ENCODE measurements at places on chromosomes 1 and 21.

GRCh38 chr1:150981805-150982712 is at the start of gene ANXA9:
ANXA9 (plus strand) TSS chr1:150982292; CDS start chr1:150983106, 814 bp downstream.
- H3K4me1 ChIP-seq: peaks cover 12% of the 10 kb centered on the region
- no peak within 1 kb of the TSS for H3K4me3 ChIP-seq
- no peak within 1 kb of the TSS for H3K27ac ChIP-seq
- H3K36me3 ChIP-seq: no peaks in the 10 kb centered on the region
- H3K27me3 ChIP-seq: no peaks in the 10 kb centered on the region

- peaks cover 3% of the 10 kb centered on the region for H3K36me3 ChIP-seq
- DNase-seq: no peak
- peaks cover 26% of the 10 kb centered on the region for H3K4me1 ChIP-seq
- peak overlapping the region; percentile 31 for H3K4me3 ChIP-seq
- H3K27me3 ChIP-seq: peaks cover 6% of the 10 kb centered on the region
These were observed 68.5 kb upstream of the DUSP10 start for GRCh38 chr1:221810406-221810805.

DNA sequence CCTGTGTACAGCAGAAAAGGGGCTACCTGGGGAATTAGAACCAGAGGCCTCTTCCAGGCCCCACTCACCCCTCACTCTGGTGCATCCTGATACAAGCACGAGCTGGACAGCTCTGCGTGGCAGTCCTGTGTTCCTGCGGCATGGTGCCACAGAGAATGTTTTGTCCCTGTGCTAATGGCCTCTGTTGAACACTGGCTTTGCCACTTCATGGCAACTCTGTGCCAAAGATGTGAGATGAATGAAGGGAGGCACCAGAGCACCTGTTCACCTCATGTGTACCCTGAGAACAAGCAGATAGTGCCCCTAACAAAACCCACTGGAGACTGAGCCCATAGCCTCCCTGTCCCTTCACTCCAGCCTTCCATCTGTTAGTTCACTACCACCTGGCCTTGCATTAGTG is 199.3 kb upstream of the COA6 start:
- no peak for DNase-seq
- peaks cover 4% of the 10 kb centered on the region for H3K36me3 ChIP-seq
- H3K4me3 ChIP-seq: no peak overlapping the region
- H3K4me1 ChIP-seq: peaks cover 30% of the 10 kb centered on the region
- H3K27ac ChIP-seq: no peak overlapping the region
- peaks cover 22% of the 10 kb centered on the region for H3K27me3 ChIP-seq

- no peak for DNase-seq
- H3K27ac ChIP-seq: no peak overlapping the region
- no peaks in the 10 kb centered on the region for H3K27me3 ChIP-seq
- peaks cover 37% of the 10 kb centered on the region for H3K4me1 ChIP-seq
- H3K36me3 ChIP-seq: peaks cover 34% of the 10 kb centered on the region
These were observed 8.0 kb downstream of the USP48 start for GRCh38 chr1:21774835-21775549.

- no peak for DNase-seq
- H3K27ac ChIP-seq: no peak overlapping the region
- H3K4me3 ChIP-seq: no peak overlapping the region
- H3K27me3 ChIP-seq: peaks cover 11% of the 10 kb centered on the region
- H3K36me3 ChIP-seq: no peaks in the 10 kb centered on the region
These were observed 15.4 kb downstream of the ATP1A2 start for GRCh38 chr1:160130939-160131338.

GRCh38 chr1:24120965-24121364 is 9.0 kb upstream of the MYOM3 start:
- H3K36me3 ChIP-seq: no peaks in the 10 kb centered on the region
- H3K4me3 ChIP-seq: no peak overlapping the region
- H3K4me1 ChIP-seq: no peaks in the 10 kb centered on the region
- no peak overlapping the region for H3K27ac ChIP-seq
- no peak for DNase-seq
- H3K27me3 ChIP-seq: peaks cover 3% of the 10 kb centered on the region

DNA sequence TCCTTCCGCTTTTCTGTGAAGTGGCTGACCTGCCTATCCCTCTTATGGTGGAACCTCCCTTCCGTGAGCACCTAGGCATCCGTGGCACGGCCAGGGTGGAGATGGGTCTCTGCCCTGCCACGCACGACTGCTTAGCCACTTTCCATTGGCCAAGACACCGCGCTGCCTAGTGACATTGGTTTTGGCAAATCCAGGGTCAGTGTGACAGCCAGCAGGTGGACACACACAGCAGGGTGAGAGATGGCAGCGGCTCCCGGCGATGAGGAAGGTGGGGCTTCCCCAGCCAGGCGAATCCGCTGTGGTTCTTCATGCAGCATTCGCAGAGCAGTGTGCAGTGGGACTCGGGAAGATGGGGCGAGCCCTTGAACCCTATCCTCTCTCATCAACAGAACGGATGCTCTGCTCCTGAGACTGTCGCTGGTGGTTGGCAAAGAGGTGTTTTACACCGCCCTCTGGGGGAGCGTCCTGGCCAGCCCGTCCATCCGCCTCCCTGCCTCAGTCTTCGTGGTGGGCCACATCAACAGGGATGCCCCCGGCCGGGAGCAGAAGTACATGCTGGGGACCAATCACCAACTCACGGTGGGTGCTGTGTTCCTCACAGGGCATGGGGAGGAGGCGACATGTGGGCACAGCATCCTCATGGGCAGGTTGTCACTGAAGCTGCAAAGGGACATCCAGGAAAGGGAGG is 51.8 kb downstream of the DOP1B start:
- no peaks in the 10 kb centered on the region for H3K27me3 ChIP-seq
- H3K4me1 ChIP-seq: peaks cover 25% of the 10 kb centered on the region
- peaks cover 19% of the 10 kb centered on the region for H3K36me3 ChIP-seq
- H3K27ac ChIP-seq: no peak overlapping the region

DNA sequence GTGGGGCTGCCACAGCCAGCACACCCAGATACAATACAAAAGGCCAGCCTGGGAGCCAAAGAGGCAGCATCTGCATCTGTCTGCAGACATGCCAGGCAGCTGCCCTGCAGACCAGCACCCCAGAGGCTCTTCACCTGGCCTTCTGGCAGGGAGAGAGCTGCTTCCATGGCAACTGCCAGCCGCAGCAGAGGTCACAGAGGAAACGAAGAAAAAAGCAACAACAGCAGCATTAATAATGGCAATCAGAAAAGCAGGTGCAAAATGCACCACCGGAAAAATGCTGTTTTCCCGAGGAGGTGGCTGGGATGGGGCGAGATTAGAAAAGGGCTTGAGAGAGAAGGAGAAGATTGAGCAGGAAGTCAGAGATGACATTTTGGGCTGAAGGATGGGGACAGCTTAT is 309.5 kb downstream of the PCP4 start:
- H3K27me3 ChIP-seq: no peaks in the 10 kb centered on the region
- no peak overlapping the region for H3K27ac ChIP-seq
- H3K4me3 ChIP-seq: no peak overlapping the region
- DNase-seq: no peak

- no peak overlapping the region for H3K4me3 ChIP-seq
- no peaks in the 10 kb centered on the region for H3K27me3 ChIP-seq
- H3K4me1 ChIP-seq: no peaks in the 10 kb centered on the region
- no peaks in the 10 kb centered on the region for H3K36me3 ChIP-seq
These were observed 26.5 kb downstream of the CYYR1 start for GRCh38 chr21:26546446-26547097.

DNA sequence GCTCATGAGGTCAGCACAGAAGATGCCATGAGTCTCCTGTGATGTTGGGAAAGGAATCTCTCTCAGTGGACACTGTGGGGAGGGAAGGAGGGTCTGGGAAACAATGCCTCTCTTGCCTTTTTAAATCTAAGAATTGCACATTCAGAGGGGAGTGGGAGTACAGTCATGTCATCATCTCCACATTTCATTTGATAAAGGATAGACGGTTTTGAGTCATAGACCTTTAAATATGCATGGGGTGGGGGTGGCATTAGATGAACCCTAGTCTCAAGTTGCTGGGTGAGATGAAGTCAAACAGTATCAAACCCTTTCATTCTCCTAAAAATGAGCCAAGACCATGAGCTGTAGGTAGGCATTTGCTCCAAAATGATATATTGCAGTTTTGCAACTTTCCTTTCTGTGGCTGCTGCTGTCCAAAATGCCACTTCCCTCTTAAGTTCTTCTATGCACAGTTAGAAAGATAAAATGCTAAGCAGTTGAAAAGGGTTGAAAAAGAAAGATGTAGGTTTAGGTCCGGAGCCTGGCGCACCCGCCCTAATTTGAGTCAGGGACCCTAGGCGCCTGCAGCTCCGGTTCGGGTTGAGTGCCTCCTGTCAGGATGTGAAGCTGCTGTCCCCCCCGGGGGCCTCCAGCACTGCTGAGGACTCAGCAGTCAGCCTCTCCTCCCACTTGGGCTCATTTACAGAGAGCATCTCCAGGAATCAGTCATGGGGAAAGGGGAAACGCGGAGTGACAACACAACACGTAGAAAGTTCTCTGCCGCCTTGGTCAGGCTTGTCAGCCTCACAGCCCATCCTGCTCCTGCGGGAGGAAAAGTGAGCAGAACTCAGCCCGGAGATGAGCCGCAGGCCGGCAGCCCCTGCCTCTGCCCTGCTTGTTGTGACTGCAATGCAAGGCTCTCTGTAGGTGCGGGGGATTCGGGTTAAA is 479.3 kb upstream of the RUNX1 start:
- H3K36me3 ChIP-seq: no peaks in the 10 kb centered on the region
- H3K4me1 ChIP-seq: peaks cover 48% of the 10 kb centered on the region
- H3K27ac ChIP-seq: peak overlapping the region; percentile 92
- peak; percentile 69 for DNase-seq
- H3K27me3 ChIP-seq: no peaks in the 10 kb centered on the region

DNA sequence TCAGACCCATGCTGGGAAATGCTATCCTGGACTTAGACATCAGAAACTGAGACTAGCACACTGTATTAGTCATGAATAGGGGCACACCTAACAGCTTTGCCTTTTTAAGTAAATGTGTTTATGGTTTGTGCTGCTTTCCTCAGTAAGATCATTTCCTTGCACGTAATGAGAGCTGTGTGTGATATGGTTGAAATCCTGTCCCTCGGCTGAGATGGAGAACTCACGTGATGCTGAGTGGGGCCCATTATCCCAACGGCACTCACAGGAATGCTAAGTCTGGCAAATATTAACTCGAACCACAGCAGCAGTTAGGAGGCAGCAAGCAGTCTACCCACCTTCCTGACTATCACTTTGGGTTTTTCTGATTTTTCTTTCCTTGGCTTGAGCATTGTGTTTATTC is 38.2 kb downstream of the BCL9 start:
- no peak overlapping the region for H3K27ac ChIP-seq
- DNase-seq: no peak
- H3K4me1 ChIP-seq: peaks cover 25% of the 10 kb centered on the region
- H3K4me3 ChIP-seq: peak overlapping the region; percentile 63
- H3K27me3 ChIP-seq: peaks cover 49% of the 10 kb centered on the region
- H3K36me3 ChIP-seq: no peaks in the 10 kb centered on the region

DNA sequence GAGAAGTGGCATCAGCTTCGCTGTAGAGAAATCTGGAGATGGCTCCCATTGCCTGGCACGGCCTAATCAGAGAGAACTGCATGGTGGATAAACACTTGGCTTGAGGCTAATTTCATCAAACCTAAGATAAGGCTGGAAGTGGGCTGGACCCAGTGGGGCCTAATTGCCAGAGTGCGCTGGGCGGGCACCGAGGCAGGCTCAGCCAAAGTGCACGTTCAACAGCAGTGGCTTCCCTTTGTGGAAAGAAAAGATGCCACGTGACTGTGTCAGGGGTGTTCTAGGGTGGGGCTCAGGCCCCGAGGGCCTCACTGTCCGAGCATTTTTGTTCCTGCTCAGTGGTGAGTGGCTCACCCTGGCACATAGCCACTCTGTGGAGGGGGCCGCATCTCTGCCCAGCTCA is 5.8 kb downstream of the PLCH2 start:
- no peaks in the 10 kb centered on the region for H3K36me3 ChIP-seq
- H3K4me1 ChIP-seq: no peaks in the 10 kb centered on the region
- no peak for DNase-seq
- no peaks in the 10 kb centered on the region for H3K27me3 ChIP-seq
- H3K4me3 ChIP-seq: no peak overlapping the region
- H3K27ac ChIP-seq: no peak overlapping the region

DNA sequence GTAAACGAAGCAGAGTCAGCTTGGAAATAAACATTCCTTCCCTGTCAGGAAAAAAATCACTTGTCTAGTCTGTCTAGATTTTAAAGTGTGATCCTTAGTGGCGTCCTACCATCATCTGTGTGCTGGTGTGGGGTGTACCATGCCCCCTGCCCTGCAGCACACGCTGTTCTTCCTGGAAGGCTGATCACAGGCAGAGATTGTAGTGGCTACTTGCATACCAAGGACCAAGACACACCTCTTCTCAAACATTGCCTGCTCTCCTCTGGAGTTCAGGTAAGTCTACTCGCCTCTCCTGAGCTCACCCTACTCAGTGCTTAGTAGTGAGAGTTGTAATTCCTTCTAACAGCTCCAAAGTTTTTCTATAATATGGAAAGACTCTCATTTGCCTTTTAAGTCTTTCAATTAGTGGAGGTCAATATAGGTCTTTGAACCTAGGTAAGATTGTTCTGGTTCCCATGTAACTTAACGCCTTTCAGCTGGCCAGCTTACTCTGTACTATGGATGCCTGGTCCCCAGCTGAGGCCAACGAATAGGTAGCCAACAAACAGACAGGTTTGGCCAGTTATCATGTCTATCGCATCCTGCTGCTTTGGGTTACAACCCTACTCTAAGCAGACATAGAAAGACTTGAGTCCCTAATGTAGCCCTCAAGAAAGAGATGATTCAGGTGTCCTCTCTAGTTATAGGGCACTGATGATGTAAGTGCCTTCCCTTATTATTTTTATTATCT is 55.4 kb downstream of the XCL1 start:
- H3K27me3 ChIP-seq: peaks cover 12% of the 10 kb centered on the region
- DNase-seq: no peak
- H3K4me1 ChIP-seq: no peaks in the 10 kb centered on the region
- H3K4me3 ChIP-seq: no peak overlapping the region

- H3K36me3 ChIP-seq: no peaks in the 10 kb centered on the region
- peaks cover 13% of the 10 kb centered on the region for H3K4me1 ChIP-seq
- peaks cover 23% of the 10 kb centered on the region for H3K27me3 ChIP-seq
- DNase-seq: no peak
These were observed 42.9 kb downstream of the UMODL1 start for GRCh38 chr21:42113926-42114409.

GRCh38 chr1:70205434-70206118 is at the start of gene LRRC40:
LRRC40 (minus strand) TSS chr1:70205579; CDS start chr1:70205540, 39 bp downstream.
- peak; percentile 97 for DNase-seq
- H3K27ac ChIP-seq: peak within 1 kb of the TSS; percentile 99
- H3K4me3 ChIP-seq: peak within 1 kb of the TSS; percentile 100
- peaks cover 54% of the 10 kb centered on the region for H3K4me1 ChIP-seq

GRCh38 chr1:169484683-169485430 is 887 bp downstream of the SLC19A2 start:
- peak overlapping the region; percentile 89 for H3K27ac ChIP-seq
- no peak for DNase-seq
- H3K36me3 ChIP-seq: peaks cover 6% of the 10 kb centered on the region
- peak overlapping the region; percentile 96 for H3K4me3 ChIP-seq
- no peaks in the 10 kb centered on the region for H3K27me3 ChIP-seq
- peaks cover 52% of the 10 kb centered on the region for H3K4me1 ChIP-seq

- no peak for DNase-seq
- H3K4me1 ChIP-seq: no peaks in the 10 kb centered on the region
- no peaks in the 10 kb centered on the region for H3K36me3 ChIP-seq
These were observed 351.2 kb downstream of the SMYD3 start for GRCh38 chr1:246155923-246156322.

- H3K4me1 ChIP-seq: no peaks in the 10 kb centered on the region
- no peak for DNase-seq
- H3K36me3 ChIP-seq: no peaks in the 10 kb centered on the region
- H3K4me3 ChIP-seq: no peak overlapping the region
These were observed 650.9 kb upstream of the ADGRL2 start for GRCh38 chr1:81149649-81150325.
